Activated T-cell treated with anti-CD3 and anti-CD28 coated beads, Interleukin-2, amount 50 U/mL, for 48 hours (primary cell): ENCODE measurements at places on chromosomes 6 and 20.

DNA sequence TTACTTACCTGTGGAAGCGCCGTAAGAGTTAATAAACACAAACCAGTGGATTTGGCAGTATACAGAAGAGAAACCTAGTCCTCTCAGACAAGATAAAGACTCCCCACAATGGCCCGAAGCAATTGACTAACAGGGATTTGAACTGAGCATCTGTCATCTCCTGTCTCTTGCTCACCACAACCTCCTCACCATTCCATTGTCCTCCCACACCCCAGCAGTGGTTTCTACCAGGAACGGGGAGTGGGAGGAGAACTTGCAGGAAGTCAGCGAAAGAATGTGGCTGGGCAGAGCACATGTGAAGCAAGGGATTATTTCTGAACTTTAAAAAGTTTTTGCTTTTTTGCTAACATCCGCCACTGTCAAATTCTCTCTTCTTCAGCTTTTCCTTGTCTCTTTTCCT lies 24.6 kb upstream of the TAAR1 start:
- DNase-seq = no peak

- DNase-seq = no peak
Measured at GRCh38 chr6:111922454-111923297, 49.4 kb upstream of the FYN start.

GRCh38 chr6:1216488-1216974 lies 95.4 kb upstream of the FOXQ1 start:
- DNase-seq = no peak

GRCh38 chr6:69915346-69915745 lies 49.0 kb downstream of the COL19A1 start:
- no peak for DNase-seq

DNA sequence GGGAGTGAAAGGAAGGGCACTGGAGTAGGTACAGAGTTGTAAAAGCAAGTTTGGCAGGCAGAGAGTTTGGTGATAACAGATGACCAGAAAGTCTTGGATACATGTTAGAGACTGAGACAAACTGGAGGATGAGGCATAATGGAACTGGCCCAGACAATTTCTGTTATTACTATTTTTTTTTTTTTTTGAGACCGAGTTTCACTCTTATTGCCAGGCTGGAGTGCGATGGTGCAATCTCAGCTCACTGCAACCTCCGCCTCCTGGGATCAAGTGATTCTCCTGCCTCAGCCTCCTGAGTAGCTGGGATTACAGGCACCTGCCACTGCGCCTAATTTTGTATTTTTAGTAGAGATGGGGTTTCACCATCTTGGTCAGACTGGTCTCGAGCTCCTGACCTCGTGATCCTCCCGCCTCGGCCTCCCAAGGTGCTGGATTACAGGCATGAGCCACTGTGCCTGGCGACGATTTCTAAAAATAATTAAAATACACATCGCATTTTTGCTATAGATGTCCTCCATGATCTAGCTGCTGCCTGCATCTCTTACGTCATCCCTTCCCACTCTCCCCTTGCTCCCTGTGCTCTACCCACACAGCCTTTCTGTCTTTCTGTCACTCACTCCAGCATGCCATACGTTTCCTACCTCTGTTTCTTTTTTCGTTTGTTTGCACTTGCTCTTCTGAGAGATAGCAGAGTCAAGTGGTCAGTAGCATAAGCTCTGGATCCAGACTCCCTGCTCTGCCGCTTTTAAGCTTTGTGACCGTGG lies 23.5 kb downstream of the MAPK14 start:
- DNase-seq = no peak

DNA sequence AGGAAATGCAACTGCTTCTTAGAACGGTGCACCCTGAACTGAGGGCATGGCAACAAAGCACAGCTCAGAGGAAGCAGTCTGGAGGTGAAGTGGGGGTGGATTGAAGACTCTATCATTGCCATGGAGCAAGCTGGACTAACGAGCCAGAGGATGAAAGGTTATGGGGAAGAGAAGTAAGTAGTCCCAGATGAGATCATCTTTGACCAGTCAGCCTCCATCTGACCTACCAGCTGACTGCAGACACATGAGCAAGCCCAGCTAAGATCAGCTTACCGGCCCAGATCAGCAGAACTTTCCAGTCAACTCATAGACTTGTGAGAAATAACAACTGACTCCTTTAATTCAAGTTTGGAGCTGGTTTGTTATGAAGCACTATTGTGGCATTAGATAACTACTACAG lies 9.1 kb upstream of the JAG1 start:
- no peak for DNase-seq

GRCh38 chr6:151096255-151096612 lies 143.5 kb upstream of the AKAP12 start:
- no peak for DNase-seq
